ENCODE measurements at places on chromosomes 16 and 17.

DNA sequence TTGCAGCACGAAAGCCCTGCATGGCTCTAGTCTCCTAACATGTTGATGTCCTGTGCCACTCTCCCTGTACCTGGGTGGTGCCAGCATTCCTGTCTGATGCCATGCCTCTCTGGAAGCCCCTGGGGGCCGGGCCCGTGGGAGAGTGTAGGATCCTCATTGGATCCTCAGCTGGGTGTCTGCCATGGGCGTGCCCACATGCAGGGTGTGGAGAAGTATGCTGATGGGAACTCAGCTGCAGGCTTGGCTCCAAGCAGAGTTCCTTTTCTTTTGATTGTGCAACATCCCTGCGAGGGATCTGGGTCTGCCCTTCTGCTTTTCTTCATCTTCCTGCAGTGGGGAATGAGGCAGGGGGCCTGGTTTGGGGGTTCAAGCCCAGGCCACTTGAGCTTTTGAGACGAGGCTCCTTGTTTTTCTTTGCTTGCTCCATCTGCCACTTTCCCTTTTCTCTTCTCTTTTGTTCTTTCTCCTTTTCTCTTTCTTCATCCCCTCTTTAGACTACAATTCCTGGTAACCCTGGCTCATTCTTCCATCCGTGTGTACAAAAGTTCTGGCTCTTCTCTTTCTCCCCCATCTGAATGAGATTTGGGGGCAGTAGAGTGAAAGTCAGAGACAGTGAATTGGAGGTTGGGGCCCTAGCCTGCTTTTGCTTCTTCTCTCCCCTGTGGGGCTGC, 32.9 kb downstream of the KSR1 start:
- DNase-seq, result no peak

GRCh38 chr17:17590883-17591354, 589 bp downstream of the PEMT start:
- no peak for DNase-seq

GRCh38 chr17:69486779-69487637, 72.5 kb downstream of the MAP2K6 start:
- DNase-seq, result no peak

- DNase-seq, result no peak
Observed at GRCh38 chr16:13206606-13207005, 305.2 kb downstream of the SHISA9 start.

DNA sequence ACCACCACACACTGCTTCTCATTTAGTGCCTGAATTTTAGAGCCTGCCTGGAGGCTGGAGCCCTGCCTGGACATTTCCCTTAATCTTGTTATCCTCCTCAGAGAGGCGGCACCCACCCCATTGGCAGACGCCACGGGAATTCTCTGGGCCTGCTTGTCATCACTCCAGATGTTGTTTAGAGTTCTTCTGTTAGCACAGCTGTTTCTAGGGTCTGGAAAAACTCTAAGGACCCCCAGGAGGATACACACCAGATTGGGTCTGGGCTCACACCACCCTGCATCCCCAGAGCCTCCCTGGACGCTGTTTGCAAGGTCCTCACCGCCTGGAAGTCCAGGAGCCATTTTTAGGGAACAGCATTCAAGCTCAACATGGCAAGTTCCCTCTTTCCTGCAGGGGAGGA, 565 bp upstream of the XAF1 start:
- no peak for DNase-seq

DNA sequence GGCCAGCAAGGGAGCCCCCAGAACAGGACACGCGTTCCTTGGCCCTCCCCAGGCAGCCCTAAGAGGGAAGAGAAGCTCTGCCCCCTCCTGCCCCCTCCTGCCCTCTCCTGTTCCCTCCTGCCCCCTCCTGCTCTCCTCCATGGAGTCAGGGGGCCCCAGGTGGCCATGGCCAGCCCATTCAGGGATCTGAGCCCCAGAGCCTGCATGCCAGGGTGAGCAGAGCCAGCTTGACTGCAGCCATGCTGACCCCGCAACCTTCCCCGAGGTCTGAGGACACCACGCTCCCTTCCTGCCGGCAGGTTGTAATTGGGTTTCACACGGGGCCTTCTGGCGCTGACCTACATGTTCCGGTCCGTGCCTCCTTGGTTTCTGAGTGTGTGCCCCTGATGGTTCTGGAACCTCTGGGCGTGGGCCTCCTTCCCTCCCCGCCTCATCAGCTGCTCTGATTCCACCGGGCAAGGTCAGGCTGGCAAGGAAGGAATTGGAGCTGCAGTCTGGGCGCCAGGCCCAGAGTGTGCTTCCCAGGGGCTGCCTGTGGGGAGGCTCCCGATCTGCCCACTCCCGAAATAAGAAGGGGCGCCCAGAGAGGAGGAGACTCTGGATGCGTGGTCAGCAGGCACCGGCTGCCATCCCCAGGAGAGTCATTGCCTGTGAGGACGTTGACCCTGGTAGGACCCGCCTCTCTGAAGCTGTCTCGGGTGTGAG, 23.7 kb upstream of the NPTX1 start:
- no peak for DNase-seq

- no peak for DNase-seq
Observed at GRCh38 chr17:13538841-13539411, 62.8 kb downstream of the HS3ST3A1 start.

GRCh38 chr16:5036228-5037156, 2.8 kb upstream of the NAGPA start:
- no peak for DNase-seq

DNA sequence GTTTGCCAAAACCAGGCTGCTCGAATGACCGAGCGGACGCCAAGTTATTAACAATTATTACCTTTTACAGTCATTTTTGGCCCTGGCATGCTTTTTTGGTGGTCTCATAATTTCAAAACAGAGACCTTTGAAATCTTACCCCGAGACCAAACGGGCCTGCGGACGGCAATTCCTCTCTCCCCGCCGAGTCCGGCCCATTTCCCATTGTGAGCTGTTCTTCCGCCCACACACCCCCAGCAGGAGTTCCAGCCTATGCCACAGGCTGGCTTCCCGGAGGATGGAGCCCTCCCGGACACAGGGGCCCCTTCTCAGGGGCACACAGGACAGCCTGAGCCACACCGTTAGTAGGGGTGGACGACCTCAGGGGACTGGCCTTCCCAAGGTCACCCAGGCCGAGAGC, 130.7 kb downstream of the C16orf95 start:
- no peak for DNase-seq

GRCh38 chr17:50598487-50598886, 36.2 kb upstream of the ABCC3 start:
- DNase-seq, result peak; percentile 7

GRCh38 chr17:76843703-76844484, 24.3 kb upstream of the MGAT5B start:
- DNase-seq, result no peak

GRCh38 chr17:55430541-55431288, 9.1 kb upstream of the MMD start:
- DNase-seq, result no peak

DNA sequence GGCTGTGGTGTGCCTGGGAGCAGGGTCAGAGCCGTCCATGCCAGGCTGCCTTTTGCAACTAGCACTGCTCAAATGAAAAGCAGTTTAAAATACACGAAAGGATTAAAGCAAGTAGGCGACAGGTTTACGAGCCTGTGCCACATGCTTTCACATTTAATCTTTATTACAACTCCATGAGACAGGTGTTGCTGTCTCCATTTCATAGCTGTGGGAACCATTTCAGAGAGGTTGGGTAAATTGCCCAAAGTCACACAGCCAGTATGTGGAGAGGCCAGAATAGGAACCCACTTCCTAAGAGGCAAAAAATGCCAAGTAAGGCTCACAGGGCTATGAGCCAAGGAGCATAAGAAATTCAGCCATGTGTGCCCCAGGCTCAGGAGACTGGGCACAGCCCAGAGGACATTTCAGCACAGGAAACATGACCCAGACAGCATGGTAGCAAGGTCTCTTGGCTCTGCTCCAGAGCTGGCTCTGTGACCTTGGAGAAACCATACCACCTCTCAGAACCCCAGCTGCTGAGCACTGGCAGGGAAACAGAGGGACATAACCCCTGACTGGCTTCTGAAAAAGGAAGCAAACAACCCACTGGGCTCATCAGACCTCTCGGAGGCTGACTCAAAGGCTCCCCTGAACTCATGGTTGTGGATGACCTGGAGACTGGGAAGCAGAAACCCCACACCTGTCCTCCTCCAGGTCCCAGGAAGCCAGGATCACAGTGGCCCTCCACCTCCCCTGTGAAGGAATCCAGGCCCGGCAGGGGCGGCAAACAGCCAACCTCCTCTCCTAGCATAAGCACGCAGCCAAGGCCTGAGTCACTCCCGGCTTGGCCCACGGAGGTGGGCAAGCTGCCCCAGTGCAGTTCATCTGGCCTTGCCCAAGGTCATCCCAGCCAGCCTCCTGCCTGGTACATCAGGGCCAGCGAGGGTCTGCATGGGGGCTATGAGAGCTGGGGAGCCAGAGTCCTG, 40.3 kb upstream of the MRPS23 start:
- no peak for DNase-seq

GRCh38 chr17:2814049-2814448, 17.8 kb downstream of the RAP1GAP2 start:
- DNase-seq, result no peak

DNA sequence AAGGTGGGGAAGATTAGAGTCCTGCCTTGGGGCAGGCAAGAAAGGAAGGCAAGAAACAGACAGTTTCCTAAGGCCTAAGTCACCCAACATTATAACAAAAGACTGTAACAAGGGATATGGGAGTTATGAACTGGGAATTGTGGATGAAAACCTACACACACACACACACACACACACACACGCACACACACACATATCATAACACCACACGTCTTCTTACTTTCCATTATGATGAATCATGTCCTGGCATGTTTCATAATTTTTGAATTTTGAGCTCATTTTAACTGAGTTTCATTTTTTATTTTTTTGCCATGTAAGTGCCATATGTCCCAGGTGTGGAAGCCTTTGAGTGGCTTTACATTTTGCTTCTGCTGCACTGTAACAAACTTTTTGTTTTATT, 29.9 kb downstream of the HS3ST2 start:
- DNase-seq, result no peak

DNA sequence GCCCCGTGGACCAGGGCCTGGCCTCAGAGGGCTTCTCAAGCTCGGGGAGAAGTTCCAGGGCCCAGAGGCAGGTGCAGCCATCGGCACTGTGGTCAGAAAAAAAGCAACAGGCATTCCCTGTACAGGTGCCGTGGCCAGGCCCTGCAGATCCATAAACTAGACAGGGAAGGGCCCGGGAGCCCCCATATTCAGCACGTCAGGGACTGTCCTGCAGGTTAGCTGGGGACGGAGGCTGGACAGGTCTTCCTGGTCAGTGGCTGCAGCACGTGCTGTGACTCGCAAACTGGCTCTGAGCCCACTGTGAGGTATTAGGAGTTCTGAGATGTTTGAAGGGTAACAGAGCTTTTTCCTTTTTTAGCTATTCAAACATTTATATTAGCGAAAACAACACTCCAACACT, 15.0 kb upstream of the C16orf95 start:
- no peak for DNase-seq

DNA sequence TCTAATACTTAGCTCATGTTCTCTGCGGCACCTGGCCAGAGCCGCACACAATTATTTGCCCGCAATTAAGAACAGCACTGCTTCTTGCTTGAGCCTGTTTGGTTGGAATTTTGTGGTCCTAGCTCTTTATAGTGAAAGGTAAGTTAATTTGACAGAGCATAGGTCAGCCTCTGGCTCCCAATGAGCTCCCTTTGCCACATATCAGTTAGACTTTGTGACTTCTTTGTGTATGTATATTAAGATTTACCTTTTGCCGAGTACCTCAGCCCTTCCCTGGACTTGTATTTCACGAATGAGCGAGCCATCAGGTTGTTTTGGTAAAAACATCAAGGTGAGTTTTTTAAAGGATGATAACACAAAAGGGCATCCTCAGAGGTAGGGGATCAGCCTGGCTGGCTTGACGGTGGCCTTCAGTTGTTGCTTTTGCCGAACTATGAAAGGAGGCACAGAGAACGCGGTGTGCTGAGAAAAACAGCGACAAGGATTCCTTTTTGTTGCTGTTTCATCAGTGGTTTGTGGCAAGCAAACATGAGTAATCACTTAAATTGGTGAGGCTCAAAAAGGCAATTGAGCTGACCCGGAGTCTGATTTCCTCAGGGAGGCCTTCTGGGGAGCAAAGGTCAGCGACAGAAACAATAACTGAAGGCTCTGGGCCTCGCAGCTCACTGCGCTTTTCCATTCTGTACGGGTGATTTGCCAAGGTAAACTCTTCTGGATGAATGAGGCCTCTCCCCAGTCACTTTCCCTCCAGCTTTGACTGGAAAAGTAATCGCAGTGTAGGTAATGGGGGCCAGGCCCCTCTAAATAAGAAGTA, 163.6 kb downstream of the HS3ST3A1 start:
- no peak for DNase-seq

- no peak for DNase-seq
Observed at GRCh38 chr17:9022573-9023391, 1.5 kb downstream of the NTN1 start.

DNA sequence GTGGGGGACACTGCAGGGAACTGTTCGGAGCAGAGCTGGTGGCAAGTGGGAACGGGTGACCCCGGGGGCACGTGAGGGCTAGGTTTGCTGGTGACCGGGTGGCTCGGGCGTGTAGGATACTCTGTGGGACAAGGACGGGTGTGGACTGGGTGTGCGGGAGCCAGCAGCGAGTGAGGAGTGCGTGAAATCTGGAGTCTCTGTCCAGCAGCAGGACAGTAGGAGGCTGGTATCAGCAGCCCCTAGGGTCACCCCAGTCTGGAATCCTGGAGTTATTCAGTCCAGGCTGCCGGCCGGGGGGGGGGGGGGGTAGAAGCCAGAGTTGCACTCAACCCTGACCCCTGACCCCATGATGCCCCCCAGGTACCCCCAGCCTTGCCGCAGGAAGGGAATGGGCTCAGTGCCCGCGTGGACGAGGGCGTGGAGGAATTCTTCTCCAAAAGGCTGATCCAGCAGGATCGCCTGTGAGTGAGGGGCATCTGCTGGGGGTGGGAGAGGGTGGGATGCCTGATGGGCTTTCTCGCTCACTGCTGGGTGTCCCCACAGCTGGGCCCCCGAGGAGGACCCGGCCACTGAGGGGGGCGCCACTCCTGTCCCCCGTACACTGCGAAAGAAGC, 6.2 kb downstream of the ACD start:
- no peak for DNase-seq

DNA sequence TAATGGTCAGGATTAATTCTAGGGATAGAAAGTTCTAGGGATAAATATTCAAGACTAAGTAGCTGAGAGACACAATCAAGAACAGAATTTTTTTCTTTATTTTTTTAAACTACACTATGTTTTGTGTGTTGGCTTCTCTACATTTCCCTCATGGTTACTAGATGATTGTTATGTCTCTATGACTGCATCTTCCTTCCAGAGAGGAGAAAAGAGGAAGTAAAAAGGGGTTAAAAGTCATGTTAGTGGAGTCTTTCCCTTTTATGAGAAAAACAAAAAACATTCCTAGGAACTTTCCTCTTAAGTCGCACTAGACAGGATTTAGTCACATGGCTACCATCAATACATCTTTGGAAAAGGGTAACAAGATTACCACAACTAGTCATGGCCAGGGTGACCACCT, 375.0 kb downstream of the KCNJ2 start:
- DNase-seq, result no peak

GRCh38 chr16:16025214-16025968, 76.0 kb downstream of the ABCC1 start:
- DNase-seq, result peak; percentile 83

DNA sequence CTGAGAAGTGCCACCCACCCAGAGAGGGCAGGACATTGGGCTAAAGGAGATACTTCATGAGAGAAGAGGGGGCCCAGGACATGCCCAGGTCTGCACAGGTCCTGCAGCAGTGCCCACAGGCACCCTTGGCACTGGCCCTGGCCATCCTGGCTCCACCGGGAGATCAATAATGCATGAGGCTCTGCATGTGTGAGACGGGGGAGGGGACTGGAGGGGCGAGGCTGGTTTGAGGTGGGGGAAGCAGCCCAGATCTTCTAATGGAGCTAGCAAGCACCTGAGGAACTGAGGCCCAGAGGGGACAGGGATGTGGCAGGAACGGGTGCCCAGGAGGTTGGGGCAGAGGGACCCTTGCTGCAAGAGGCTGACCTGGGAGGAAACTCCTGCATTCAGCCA, 567 bp downstream of the OSBPL7 start:
- no peak for DNase-seq

All from T-helper 2 cell (primary cell).